ENCODE measurements at places on chromosomes 2 and 18.

GRCh38 chr2:74026687-74027241 is 42.1 kb downstream of the TET3 start:
- no peak for DNase-seq

DNA sequence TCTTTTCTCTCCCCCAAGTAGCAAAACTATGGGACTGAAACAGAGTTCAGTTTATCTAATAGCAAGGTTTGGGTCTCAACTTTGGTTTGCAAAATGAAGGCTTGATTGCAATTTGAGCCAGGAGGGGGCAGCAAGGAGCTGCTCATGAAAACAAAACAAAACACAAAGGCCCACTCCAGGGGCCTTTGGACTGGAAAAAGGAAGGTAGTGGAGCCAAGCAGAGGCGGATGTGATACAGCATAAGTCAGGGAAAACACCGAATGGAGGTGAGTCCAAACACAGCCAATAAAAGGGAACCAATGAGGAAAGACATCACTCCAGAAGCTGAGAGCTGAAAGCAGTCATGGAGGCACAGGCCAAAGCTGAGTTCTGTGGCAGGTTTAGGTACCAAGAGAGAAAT is 799.7 kb upstream of the ACVR2A start:
- peak; percentile 15 for DNase-seq

GRCh38 chr2:195658541-195658890 is 1.5 kb downstream of the SLC39A10 start:
- DNase-seq = no peak

DNA sequence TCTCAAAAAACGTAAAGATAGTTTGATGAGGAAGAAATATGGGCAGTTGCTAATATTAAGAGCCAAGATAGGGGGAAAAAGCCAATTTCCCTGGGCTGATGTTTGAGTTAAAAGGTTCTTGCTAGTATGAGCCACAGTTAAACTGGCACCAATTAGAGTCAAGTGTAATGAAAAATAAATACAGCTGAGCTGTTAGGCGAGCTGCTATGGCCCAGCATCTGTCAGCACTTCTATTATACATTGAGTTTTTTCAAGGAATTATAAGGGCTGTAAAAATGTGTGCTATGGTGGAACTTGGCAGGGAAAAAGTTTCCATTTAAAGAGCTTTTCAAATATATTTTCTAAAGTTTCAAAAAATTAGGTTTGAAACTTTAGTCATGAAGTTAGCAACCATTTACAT is 279.6 kb downstream of the CYRIA start:
- no peak for DNase-seq

GRCh38 chr2:61714210-61714609 is 139.7 kb downstream of the FAM161A start:
- DNase-seq = no peak

DNA sequence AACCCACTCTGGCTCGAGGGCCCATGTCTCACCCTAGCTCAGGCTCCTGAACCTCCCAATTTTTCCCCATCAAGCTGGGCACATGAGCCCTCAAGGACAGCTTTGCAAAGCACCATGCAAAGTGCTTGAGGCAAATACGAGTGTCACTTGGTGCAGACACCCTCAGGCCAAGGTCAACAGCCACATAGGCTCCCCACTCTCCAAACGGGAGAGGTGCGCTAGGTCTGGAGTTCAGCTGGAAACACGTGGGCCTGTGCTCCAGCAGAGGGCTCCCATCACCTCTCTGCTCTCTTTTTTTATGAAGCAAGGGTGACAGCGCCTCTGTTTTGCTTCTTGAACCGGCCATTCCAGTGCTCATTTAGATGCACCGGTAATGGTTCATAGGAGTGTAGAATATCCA is 11.9 kb upstream of the ARHGAP25 start:
- DNase-seq = no peak

- no peak for DNase-seq
Observed at GRCh38 chr2:235567842-235568241, 74.0 kb downstream of the AGAP1 start.

DNA sequence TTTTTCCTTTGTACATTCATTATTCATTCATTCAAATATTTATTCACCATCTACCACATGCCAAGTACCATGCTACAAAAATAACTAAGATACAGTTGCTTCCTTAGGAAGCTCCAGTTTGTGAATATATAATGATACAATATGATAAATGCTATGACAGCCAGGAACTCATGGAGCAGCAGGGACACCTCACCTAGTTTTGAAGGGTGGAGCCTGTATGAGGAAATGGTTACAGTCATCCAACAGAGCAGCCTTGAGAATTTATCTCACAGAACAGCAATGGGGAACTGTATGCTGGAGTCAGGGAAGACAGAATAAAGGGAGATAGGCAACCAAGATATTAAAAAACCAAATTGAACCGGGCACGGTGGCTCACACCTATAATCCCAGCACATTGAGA is 124.0 kb downstream of the OSBPL1A start:
- DNase-seq = no peak

- DNase-seq = peak; percentile 50
Observed at GRCh38 chr2:64654063-64654811, 524 bp upstream of the SERTAD2 start.

- no peak for DNase-seq
Observed at GRCh38 chr2:42048299-42049220, 739 bp downstream of the PKDCC start.

DNA sequence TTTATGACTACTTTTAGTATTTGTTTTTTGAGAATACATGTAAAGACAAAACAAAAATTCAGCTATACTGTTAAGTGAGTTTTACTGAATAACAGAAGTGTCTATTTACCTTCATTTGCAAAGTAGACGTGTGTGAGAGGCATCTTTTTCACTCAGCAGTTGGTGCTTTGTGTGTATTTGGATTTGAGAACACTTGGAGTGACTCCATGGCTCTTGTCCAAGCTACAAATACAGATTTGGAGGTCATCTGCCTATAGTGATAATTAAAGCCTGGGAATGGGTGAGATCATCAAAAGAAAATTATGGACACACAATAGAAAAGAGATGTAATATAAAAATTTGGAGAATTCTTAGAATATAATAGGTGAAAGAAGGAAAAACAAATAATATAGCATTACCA is 6.2 kb downstream of the NAB1 start:
- no peak for DNase-seq

- DNase-seq = no peak
Observed at GRCh38 chr2:194735837-194736542, 921.0 kb upstream of the SLC39A10 start.

DNA sequence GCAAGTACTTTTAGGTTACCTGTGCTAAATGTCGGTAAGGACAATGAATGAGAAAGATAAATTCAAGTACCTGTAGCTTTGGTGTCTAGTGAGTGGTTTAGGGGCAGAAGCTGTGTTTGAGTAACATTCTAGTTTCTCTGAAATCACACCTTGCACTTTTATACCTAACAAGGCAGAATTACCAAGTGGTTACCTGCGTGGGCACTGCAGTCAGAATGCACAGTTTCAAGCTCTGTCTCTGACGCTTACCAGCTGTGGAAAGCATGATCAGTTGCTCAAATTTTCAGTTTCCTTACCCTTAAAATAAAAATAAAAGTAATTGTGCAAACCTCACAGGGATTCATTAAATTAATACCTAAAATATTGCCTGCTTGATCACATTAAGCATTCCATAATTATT is 846.9 kb upstream of the VRK2 start:
- DNase-seq = no peak
